ENCODE measurements at places on chromosomes 3 and 15. TPM values are rescaled to one million over a fixed set of nuclear protein-coding genes. Genes with fewer than 3 reads are reported as not detected.

CCR1 gene
- 2.0 TPM for total RNA-seq

GRCh38 chr3:108099244-108099643 is 8.4 kb upstream of the CD47 start:
- no peak for DNase-seq
- H3K36me3 ChIP-seq = no peaks in the 10 kb centered on the region
- H3K4me3 ChIP-seq = no peak overlapping the region
- H3K27ac ChIP-seq = no peak overlapping the region
- H3K4me1 ChIP-seq = peaks cover 31% of the 10 kb centered on the region

GRCh38 chr3:151541178-151541577 is 80.3 kb upstream of the IGSF10 start:
- H3K27me3 ChIP-seq = no peaks in the 10 kb centered on the region
- H3K4me3 ChIP-seq = no peak overlapping the region
- no peak overlapping the region for H3K27ac ChIP-seq
- no peaks in the 10 kb centered on the region for H3K4me1 ChIP-seq
- DNase-seq = no peak
- no peaks in the 10 kb centered on the region for H3K36me3 ChIP-seq

- H3K27ac ChIP-seq = peak overlapping the region; percentile 82
- no peaks in the 10 kb centered on the region for H3K27me3 ChIP-seq
- H3K4me1 ChIP-seq = peaks cover 27% of the 10 kb centered on the region
- no peaks in the 10 kb centered on the region for H3K36me3 ChIP-seq
- H3K4me3 ChIP-seq = no peak overlapping the region
- no peak for DNase-seq
These were observed 1.8 kb downstream of the CLASP2 start for GRCh38 chr3:33716227-33716626.

SPINK8 gene
- total RNA-seq = not detected

GRCh38 chr3:14773691-14774128 is 45.1 kb upstream of the FGD5 start:
- no peaks in the 10 kb centered on the region for H3K36me3 ChIP-seq
- no peak overlapping the region for H3K27ac ChIP-seq
- H3K27me3 ChIP-seq = no peaks in the 10 kb centered on the region
- H3K4me1 ChIP-seq = no peaks in the 10 kb centered on the region

LSMEM2 gene
- not detected for total RNA-seq

GOLGA8N gene
- 8.2 TPM for total RNA-seq

WNT5A gene
- not detected for total RNA-seq

- peaks cover 44% of the 10 kb centered on the region for H3K4me1 ChIP-seq
- DNase-seq = no peak
- no peak overlapping the region for H3K27ac ChIP-seq
- peaks cover 12% of the 10 kb centered on the region for H3K36me3 ChIP-seq
- no peaks in the 10 kb centered on the region for H3K27me3 ChIP-seq
These were observed 71.3 kb downstream of the RASA2 start for GRCh38 chr3:141557961-141558706.

DNA sequence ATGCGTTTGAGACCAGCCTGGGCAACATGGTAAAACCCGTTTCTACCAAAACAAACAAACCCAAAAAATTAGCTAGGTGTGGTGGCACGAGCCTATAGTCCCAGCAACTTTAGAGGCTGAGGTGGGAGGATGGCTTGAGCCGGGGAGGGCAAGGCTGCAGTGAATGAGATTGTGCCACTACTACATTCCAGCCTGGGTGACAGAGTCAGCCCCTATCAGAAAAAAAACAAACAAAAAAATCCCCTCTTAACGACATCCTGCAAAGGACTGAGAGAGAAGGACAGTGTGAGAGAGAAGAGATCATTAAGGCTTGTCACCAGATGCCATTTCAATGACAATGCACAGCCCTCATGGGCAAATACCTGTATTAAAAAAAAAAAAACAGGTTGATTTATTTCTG is 266.7 kb upstream of the ATP10A start:
- no peak for DNase-seq
- no peak overlapping the region for H3K4me3 ChIP-seq
- H3K27ac ChIP-seq = no peak overlapping the region
- H3K4me1 ChIP-seq = no peaks in the 10 kb centered on the region

CEMIP gene
- 0.23 TPM for total RNA-seq

PARP14 gene
- total RNA-seq = 68.7 TPM

- H3K27me3 ChIP-seq = no peaks in the 10 kb centered on the region
- H3K36me3 ChIP-seq = no peaks in the 10 kb centered on the region
- no peaks in the 10 kb centered on the region for H3K4me1 ChIP-seq
- DNase-seq = no peak
These were observed 16.7 kb downstream of the CACNA2D3 start for GRCh38 chr3:54138937-54139547.

DCBLD2 gene
- 1.7 TPM for total RNA-seq

DNA sequence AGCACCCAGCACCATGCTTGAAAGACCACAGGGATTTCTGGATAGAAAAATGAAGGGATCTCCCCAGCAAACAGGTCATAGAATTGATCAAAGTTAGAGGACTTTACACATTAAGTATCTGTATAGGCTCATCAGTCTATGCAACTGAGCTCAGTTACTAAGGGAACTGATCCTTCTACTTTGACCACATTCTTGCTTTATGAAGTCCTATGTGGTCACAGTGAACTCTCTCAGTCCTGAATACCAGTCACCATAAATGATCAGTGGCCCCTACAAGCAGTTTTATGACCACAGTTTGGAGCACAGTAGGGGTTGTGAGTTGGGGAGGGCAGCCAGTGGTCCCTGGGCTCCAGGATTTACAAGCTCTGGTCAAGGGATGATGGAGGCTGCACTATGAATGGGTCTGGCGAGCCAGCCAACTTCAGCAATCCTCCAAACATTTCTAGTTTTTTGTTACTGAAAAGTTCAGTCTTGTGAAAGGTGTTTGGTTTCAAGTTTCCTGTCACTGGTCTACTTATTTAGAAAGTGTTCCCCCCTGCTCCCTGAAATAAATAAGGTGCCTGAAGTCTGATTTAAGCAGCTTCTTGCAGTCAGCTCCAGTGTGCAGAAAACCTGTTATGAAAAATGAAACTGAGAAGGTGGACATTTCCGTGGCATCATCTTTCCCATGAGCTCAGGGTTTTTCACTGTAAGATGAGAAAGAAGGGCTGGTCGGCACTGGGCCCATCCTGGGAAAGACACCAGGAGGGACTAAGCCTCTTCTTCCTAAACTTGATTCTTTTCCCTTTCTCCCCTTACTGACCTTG is 75.5 kb downstream of the DAPK2 start:
- peak overlapping the region; percentile 4 for H3K4me3 ChIP-seq
- H3K27me3 ChIP-seq = no peaks in the 10 kb centered on the region
- H3K36me3 ChIP-seq = no peaks in the 10 kb centered on the region
- H3K4me1 ChIP-seq = peaks cover 37% of the 10 kb centered on the region

GRCh38 chr3:171269542-171269941 is 190.7 kb downstream of the TNIK start:
- H3K27me3 ChIP-seq = no peaks in the 10 kb centered on the region
- H3K4me1 ChIP-seq = peaks cover 90% of the 10 kb centered on the region
- peak overlapping the region; percentile 8 for H3K27ac ChIP-seq
- H3K4me3 ChIP-seq = peak overlapping the region; percentile 2
- H3K36me3 ChIP-seq = no peaks in the 10 kb centered on the region

GRCh38 chr15:39029741-39030140 is 465.1 kb upstream of the RASGRP1 start:
- no peaks in the 10 kb centered on the region for H3K27me3 ChIP-seq
- no peaks in the 10 kb centered on the region for H3K36me3 ChIP-seq
- H3K4me3 ChIP-seq = no peak overlapping the region
- no peaks in the 10 kb centered on the region for H3K4me1 ChIP-seq
- DNase-seq = no peak

GRCh38 chr15:73654659-73655058 is 21.5 kb upstream of the NPTN start:
- no peaks in the 10 kb centered on the region for H3K36me3 ChIP-seq
- no peak for DNase-seq
- no peak overlapping the region for H3K27ac ChIP-seq
- no peaks in the 10 kb centered on the region for H3K4me1 ChIP-seq
- no peak overlapping the region for H3K4me3 ChIP-seq

TXNRD3 gene
- 0.87 TPM for total RNA-seq

- DNase-seq = no peak
- H3K27me3 ChIP-seq = no peaks in the 10 kb centered on the region
- H3K4me3 ChIP-seq = no peak overlapping the region
- no peaks in the 10 kb centered on the region for H3K4me1 ChIP-seq
- no peak overlapping the region for H3K27ac ChIP-seq
These were observed 1.7 kb upstream of the HHATL start for GRCh38 chr3:42704136-42704841.

DNA sequence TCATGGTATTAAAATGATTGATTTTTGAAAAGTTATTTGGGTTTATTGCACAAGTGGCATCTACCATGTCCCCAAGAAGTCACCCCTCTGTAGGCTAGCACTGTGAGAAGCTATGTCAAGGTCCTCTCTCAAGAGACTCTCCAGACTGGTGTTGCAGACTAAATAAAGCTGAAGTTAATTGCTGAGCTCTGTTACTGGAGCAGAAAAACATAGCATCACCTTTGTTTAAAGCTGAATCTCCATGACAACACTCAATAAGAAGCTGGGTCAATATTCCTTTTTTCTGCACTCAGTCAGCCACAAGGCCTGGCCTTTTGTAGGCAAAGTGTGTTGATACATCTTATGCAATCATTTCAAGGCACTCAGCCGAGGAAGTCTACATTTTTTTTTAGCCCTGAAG is 806.6 kb upstream of the LMCD1 start:
- H3K27ac ChIP-seq = no peak overlapping the region
- no peak for DNase-seq
- H3K4me1 ChIP-seq = no peaks in the 10 kb centered on the region
- H3K36me3 ChIP-seq = no peaks in the 10 kb centered on the region
- no peak overlapping the region for H3K4me3 ChIP-seq

DNA sequence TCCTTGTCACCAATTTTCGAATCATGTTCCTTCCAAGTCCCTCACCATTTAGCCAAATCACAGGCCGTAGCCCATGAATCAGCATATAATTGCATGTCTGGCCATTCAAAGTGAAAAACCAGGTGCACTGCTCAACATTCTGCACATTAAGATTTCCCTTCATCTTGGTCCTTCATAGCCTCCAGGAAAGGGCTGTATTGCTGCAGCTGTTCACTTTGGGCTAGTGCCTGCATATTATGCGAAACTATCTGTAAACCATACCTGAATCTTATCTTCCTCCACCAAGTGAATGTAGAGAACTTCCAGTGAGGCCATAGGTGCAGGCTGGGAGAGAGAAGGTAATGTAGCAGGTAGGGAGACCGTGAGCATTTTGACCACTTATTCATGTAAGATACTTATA is 18.3 kb downstream of the CGGBP1 start:
- DNase-seq = no peak
- H3K27ac ChIP-seq = no peak overlapping the region
- no peak overlapping the region for H3K4me3 ChIP-seq
- no peaks in the 10 kb centered on the region for H3K27me3 ChIP-seq

DNA sequence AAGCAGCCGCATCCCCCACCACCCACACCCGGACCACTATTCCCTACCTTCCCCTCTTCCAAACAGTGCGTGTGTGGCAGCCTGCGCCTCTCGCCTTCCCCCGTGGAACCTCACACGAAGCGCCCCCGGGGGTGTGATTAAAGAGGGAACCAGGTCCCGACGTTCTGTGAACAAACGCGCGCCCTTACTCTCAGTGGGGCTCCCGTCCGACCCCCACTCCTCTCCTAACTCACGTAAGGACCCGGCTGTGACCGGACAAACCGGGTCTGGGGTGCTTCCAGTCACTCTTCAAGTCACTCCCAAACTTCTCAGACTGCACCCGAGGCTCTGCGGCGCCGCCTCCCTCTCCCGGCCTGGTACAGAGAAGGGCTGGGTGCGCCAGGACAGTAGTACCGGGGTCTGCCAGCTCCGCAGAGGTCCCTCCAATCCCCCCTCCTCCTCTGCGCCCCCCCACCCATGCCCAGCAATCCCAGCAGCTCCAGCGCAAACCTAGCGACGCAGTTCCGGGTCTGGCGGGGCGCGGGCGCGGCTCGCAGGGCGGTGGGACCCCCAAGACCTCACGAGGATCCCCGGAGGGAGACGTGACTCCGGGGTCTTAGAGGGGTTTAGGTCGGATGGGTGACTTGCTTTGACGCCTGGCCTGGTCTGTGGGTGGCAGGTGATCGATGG is 574 bp downstream of the DUOXA1 start:
- H3K4me1 ChIP-seq = no peaks in the 10 kb centered on the region
- H3K27me3 ChIP-seq = peaks cover 32% of the 10 kb centered on the region
- no peak overlapping the region for H3K4me3 ChIP-seq
- no peak overlapping the region for H3K27ac ChIP-seq

- no peaks in the 10 kb centered on the region for H3K36me3 ChIP-seq
- H3K4me1 ChIP-seq = no peaks in the 10 kb centered on the region
- no peak overlapping the region for H3K27ac ChIP-seq
These were observed 125.4 kb downstream of the MEGF11 start for GRCh38 chr15:66128116-66128680.

DNA sequence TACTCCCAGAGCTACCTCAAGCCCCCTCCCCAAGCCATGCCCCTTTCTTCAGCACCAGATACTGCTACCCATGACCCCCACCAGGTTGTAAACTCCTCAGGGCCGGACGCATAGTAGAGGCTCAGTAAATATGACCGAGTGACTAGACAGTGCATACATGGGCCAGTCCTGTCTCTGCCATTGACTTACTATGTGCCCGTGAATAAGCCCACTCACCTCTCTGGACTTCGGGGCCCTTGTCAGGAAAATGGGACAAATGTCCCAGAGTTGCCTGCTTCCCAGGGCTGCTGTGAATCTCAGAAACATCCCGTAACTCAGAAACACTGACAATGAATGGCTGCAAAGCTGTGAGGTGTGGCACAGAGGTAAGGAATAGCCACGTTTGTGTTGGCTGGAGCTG is 48.2 kb upstream of the FGD5 start:
- no peak for DNase-seq
- H3K36me3 ChIP-seq = no peaks in the 10 kb centered on the region
- H3K27ac ChIP-seq = no peak overlapping the region

- peaks cover 46% of the 10 kb centered on the region for H3K4me1 ChIP-seq
- H3K27me3 ChIP-seq = no peaks in the 10 kb centered on the region
- H3K4me3 ChIP-seq = peak overlapping the region; percentile 74
- H3K27ac ChIP-seq = peak overlapping the region; percentile 86
- DNase-seq = peak; percentile 100
- no peaks in the 10 kb centered on the region for H3K36me3 ChIP-seq
These were observed 437 bp upstream of the USF3 start for GRCh38 chr3:113696658-113697499.

BCL2A1 gene
- total RNA-seq = 28.5 TPM

GRCh38 chr15:52143873-52144272 is 31.3 kb upstream of the BCL2L10 start:
- no peak overlapping the region for H3K27ac ChIP-seq
- H3K36me3 ChIP-seq = peaks cover 22% of the 10 kb centered on the region
- H3K4me1 ChIP-seq = no peaks in the 10 kb centered on the region
- DNase-seq = no peak
- no peaks in the 10 kb centered on the region for H3K27me3 ChIP-seq

GRCh38 chr3:113231827-113232253 is 20.5 kb downstream of the BOC start:
- no peak for DNase-seq
- H3K36me3 ChIP-seq = no peaks in the 10 kb centered on the region
- no peaks in the 10 kb centered on the region for H3K27me3 ChIP-seq
- H3K27ac ChIP-seq = no peak overlapping the region
- no peak overlapping the region for H3K4me3 ChIP-seq
- H3K4me1 ChIP-seq = no peaks in the 10 kb centered on the region
